ENCODE measurements at places on chromosomes 4 and X. TPM values are rescaled to one million over a fixed set of nuclear protein-coding genes. Genes with fewer than 3 reads are reported as not detected.

GRCh38 chr4:118994030-118994429, 105.4 kb downstream of the SYNPO2 start:
- DNase-seq: no peak

CLDN2 gene
- 0.46 TPM for total RNA-seq

GRCh38 chr4:108511618-108512017, 108.8 kb upstream of the RPL34 start:
- no peak for DNase-seq

DNA sequence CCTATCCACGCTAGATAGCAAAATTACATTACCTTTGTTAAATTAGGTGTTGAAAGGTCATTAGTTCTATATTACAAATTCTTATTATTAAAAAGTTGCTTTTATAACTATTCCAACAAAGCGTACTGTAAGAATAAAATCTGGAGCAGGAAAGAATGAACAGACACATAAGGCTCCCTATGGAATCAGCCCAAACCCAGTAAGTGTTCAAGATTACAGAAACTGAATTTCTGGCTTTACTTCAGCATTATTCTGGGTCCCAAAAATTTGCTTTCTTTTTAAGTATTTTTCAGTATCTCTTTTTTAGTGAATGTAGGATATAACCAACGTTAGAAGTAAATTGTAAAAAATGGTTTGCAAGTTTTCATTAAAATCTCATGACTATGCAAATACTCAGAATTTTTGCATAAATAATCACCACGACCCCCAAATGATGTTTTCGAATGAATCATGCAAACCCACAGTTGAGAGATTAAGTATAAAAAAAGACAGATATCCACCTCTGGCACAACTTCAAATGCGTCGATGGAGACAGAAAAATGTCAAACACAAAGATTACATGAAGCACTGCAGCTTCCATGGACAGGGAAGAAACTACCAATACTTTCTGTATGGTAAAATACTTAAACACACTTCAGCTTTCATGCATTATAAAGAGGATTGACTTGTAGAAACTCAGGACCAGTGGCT, 238.5 kb downstream of the RASL11B start:
- peak; percentile 33 for DNase-seq

- DNase-seq: no peak
These were observed 84.0 kb downstream of the PABPC4L start for GRCh38 chr4:134117392-134118183.

CENPVL1 gene
- total RNA-seq: not detected

RHOXF1 gene
- total RNA-seq: not detected

ADGRL3 gene
- 5.4 TPM for total RNA-seq

GRCh38 chrX:148904421-148905111, 404.1 kb downstream of the AFF2 start:
- DNase-seq: no peak

DNA sequence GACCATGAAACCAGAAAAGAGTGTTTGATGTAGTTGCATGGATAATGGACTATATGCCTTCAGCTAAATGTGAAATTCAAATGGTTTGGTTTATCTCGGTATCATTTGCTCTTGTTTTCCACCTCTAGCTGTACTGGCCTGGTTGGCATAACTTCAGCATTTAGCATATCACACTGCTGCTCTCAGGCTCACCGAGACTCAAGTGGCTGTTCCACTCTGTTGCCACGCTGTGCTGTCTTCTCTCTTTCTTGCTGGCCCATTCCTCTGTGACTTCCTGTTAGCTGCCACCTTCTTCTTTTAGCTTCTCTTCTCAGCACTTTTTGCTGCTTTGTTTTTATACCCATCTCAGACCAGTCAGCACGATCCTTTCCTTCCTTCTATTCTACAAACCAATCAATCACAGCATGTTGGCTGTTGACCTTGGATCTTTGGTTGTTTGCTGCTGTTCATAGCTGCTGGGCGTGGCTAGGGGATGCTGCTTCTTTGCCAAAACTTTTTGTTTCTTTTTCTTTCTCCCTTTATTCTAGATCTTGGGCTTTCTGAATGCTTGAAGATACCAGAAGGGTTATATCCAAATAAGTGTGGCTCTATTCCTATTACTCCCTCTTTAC, 24.0 kb downstream of the INTS6L start:
- no peak for DNase-seq

SLC9B1 gene
- total RNA-seq: 4.6 TPM

CXCL1 gene
- 51.7 TPM for total RNA-seq

SLAIN2 gene
- 62.8 TPM for total RNA-seq

GRCh38 chr4:12186526-12186925, 757.8 kb upstream of the HS3ST1 start:
- no peak for DNase-seq

QRFPR gene
- not detected for total RNA-seq

DNA sequence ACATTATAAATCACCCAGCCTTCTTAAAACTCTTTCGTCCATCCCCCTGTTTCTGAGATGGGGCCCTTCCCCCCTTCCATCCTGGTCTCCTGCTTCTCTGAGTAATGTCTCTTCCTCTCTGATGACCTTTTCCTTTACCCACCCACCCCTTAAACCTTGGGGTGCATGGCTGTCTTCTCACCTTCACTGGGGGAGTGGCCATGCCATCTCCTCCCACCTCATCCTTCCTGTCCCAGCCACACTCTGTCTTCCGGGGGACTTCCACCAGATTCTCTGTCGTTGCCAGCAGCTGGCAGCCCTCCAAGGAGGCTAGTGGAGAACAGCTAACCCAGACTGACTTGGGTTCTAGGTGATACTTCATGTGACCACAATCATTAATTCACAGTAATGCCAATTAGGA, 83.2 kb upstream of the SCML1 start:
- no peak for DNase-seq

DNA sequence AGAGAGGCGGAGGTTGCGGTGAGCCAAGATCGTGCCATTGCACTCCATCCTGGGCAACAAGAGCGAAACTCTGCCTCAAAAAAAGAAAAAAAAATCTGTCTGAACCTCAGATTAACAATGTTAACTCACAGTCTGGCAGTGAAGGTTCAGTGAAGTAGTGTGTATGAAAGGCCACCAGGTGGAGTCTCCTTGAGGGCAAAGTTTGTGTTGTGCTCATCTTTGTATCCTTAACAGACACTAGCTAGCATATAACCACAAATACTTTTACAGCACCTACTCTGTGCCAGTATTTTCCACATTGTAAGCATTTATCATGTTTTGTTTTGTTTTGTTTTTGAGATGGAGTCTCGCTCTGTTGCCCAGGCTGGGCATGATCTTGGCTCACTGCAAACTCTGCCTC, 46.0 kb upstream of the MGST2 start:
- no peak for DNase-seq

DNA sequence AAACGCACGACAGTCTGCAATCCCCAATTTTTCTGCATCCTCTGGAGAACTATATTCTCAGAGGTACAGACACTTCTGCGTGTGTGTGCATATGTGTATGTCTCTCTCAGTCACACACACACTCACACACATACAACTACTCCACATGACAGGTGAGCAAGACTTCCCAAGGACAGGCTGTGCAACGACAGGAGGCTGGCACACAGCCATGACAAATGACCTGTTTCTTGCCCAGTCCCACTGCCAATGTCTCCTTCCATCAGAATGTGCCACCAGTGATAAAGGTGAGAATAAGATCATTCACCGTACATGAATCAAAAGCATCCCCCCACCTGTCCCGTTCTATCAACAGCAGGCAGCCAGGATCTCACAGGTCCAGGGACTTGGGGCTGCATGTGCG, 52.4 kb downstream of the PPP2R2C start:
- DNase-seq: no peak

DNA sequence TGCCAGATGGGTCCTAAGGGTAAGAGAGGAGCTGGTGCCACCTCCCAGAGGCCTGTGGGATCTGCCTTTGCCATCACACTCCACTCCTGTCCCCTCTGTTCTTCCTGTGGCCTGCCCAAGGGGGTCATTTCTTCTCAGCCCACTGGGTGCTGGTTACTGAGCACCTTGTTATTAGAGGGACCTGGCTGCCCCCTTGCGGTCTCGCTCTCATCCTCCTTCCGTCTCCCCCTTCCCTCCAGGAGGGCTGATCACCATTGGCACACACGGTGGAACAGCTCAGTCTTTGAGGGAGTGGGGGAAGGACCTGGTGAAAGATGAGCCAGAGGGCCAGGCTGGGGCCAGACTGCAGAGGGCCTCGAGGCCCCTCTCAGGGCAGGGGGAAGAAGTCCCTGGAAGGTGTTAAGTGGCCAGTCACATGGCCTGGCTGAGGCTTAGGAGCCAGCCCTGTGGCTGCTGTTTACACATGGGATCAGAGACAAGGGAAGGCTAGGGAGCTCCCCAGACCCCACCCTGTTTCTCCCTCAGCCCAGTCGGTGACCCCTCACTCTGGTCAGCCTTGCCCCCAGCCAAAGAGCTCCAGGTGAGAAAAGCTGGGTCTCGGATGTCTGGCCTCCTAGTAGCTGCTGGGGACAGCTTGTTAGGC, 68.1 kb downstream of the MTMR1 start:
- DNase-seq: no peak

- no peak for DNase-seq
These were observed 18.5 kb downstream of the VSIG4 start for GRCh38 chrX:66021401-66021764.

GRCh38 chr4:115675719-115676118, 562.3 kb upstream of the NDST4 start:
- no peak for DNase-seq

GLRB gene
- total RNA-seq: 1.8 TPM

DNA sequence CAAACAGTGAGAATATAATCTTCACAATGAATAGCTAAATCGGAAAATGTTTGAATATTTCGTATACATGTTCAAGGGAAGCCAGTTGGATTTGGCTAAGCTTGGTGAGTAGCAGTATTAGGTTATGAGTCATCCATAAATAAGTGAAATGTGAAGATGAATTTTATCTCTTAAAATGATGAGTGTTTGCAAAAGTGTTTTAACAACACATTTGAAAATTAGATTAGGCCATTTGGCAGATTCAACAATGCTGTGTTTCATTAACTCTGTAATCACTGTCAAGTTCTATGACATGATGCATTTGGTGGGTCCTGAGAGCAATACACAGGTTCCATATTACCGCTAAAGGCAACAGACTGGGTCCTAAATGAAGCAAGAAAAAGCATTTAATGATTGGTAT, 301.9 kb upstream of the PRPS2 start:
- DNase-seq: no peak

DNA sequence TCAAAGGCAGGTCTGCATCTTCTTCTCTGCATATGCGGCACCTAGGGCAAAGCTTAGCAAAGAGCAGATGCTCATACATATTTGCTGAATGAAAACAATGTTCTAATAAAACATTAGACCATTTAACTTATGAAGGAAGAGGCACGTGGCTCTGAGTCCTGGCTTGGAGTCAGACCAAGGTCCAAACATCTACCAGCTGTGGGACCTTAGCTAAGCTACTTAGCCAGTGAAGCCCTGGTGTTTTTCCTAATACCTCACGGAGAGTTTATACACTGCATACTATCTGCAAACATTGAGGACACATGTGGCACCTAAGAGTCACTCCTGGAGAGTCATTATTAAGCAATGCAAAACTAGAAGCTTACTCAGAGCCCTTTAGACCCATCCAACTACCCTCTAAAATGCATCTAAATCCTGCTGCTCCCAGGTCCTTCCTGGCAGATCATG, 9.0 kb downstream of the PDGFC start:
- DNase-seq: peak; percentile 73

DNA sequence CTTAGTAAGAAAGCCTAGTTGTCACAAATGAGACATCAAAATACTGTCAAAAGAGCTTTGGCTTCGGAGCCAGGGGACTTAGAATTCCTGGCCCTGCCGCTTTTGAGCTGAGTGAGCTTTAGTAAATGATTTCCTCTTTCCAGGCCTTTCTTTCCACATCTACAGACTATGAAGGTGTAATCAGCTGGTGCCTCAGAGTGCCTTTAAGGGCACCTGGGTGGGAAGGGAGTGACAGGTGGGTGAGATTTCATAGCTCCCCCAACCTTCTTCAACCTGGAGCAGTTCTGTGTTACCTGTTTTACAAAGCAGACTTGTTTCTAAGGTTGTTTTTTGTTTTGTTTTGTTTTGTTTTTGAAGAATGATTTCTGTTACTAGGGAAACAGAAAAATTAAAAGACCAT, 154.7 kb upstream of the BOD1L1 start:
- DNase-seq: no peak

GRCh38 chrX:119503484-119503861, 35.2 kb downstream of the SLC25A5 start:
- DNase-seq: no peak
